ENCODE measurements at places on chromosomes 1 and 21.
A peak's percentile ranks its signal among the peaks of the same experiment; 100 is the strongest.

DNA sequence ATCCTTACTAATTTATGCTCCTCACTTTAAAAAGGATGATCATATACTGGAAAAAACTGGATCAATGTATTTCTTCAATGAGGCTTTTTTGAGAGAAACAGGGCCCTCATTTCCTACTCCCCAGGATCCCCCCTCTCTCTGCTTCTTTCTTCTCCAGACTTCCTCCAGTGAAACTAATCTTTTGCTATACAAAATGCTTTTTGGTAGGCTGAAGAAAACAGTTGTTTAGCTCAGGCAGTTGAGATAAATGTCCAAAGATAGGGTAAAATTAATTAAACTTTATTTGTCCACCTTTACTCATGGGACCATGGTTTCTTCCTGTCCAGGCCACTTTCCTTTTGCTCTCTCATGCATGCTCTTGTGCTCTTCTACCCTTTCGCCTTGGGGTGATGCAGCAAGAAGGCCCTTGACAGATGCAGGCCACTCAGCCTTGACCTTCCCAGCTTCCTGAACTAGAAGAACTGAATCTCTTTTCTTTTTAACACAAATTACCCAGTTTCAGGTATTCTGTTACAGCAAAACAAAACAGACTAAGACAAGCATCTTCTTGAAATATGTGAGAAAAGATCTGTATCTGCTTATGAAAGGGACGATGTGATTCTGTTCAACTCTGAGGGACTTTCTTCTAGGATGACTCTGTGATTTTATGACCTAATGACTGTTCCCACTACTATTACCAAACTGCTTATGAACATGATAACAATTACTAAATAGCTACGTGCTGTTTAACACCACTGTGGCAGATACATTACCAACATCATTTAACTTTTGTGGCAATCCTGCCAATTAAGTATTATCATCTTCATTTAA is 63.7 kb downstream of the NVL start:
- no peak for DNase-seq

- no peak for DNase-seq
Measured at GRCh38 chr1:207364614-207365013, 43.1 kb downstream of the CD55 start.

GRCh38 chr1:202144402-202145067 is at the start of gene ARL8A:
TSS of gene ARL8A (minus strand) at chr1:202144737. CDS start at chr1:202144572, 165 bp downstream.
- DNase-seq: peak; percentile 89

GRCh38 chr1:104172243-104172681 is 422.6 kb downstream of the AMY1C start:
- no peak for DNase-seq

- no peak for DNase-seq
Measured at GRCh38 chr1:8133190-8133589, 107.1 kb upstream of the ERRFI1 start.

DNA sequence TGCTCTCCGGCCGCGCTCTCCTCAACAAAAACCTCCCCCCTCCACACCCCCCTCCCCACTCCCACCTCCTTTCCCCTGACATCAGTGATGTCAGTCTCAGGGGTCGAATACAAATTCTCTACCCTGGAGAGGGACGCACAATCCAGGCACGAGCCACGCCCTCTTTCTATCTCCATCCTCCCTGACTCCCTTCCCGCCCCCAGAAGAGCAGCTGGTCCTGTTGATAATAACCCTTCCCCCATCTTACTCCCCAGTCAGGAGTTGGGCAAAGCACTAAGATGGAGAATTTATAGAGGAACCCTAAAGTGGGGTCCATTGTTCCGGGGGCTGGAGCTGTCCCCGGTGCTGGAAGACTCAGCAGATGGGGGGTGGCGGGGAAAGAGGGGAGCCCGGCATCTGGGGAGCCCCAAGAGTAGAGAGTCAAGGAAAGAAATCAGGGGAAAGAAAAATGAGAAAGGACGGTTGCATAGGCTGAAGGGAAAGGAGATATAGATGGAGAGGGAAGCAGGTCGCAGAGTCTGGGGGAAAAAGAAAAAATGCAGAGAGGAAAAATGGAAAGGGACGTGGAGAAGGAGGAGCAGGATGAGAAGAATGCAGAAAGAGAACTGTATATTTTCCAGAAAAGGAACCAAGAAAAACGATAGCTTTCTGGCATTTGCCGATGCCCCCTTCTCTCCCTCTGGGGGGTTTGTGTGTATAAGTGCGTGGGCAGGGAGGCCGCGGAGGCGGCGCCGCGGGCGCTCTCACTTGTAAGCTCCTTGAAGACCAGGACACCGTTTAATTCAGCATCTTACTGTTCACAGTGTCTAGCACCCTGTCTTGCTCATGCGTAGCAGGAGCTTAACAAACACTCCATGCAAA is at the start of gene CELF3:
Gene CELF3, minus strand, starts transcription at position 33 of the 861 bp plus-strand sequence. CDS start 783 bp downstream, outside the sequence.
- DNase-seq: peak; percentile 83

DNA sequence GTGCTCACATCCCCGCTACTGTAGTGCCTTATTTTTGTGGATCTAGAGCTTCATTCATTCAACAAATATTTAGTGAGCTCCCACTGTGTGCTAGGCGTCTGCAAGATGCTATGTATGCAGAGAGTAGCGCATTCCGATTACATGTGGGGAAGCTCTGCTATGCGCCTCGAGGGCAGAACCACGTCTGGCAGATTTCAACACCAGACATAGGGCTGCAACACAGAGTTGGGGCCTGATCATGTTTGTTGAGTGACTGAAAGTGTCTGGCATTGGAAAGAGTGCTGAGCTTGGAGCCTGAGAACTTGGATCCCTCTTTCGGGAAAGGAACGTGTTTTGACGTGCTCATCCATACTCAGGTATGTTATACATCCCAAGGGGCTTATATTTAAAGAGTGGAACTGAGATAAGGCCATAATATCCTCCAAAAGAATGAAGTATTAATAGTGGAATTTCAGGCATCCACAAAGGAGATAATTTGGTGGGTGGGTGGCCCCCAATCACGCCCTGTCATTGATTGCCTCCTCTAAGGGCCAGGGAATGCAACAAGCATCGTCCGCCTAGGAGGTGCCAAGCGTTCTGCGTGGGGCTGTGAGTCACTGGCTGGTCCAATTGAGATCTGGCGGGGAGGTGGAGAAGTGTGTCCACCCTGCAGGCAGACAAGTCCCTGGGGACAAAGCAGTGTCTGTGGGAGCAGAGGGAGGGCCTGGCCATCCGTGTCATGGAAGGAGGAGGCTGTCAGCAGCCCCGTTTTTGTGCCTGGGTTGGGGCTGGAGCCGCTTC is 62.8 kb upstream of the ZBTB40 start:
- DNase-seq: no peak

GRCh38 chr21:31180256-31181081 is 142.2 kb upstream of the KRTAP19-8 start:
- peak; percentile 29 for DNase-seq

GRCh38 chr1:29379443-29380073 is 143.2 kb downstream of the PTPRU start:
- DNase-seq: peak; percentile 76

- no peak for DNase-seq
Measured at GRCh38 chr1:151384584-151384983, 12.1 kb upstream of the SELENBP1 start.

GRCh38 chr1:188551176-188551575 is 1722.4 kb downstream of the PLA2G4A start:
- DNase-seq: no peak

DNA sequence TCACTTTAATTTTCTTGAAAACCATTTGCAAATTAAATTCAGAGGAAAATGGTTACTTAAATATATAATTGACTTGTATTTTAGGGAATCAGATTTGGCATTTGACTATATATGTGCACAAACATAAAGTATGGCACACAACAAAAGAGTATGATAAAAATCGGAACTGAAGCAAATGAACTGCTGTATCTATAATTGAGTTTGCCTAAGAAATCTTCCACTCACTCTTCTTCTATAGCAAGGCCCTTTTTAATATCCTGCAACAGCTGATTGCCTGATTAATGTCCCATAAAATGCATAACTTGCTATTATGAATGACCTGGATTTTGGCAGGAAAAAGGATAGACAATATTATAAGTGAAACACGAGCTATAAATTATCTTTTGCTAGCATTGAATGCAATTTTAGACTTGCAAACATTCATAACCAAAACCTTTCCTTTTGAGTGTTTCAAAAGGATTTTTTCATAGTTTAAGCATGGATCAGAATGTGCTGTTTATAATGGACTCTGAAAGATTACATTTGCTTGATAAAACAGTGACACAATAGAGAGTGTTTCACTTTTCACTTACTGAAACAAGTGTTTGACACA is 2204.3 kb downstream of the MRPL39 start:
- DNase-seq: no peak
